HepG2 (cell line): ENCODE measurements at places on chromosomes 3 and 15. TPM values are rescaled to one million over a fixed set of nuclear protein-coding genes. Genes with fewer than 3 reads are reported as not detected.

- no peaks in the 10 kb centered on the region for H3K36me3 ChIP-seq
- H3K4me3 ChIP-seq, result no peak within 1 kb of the TSS
- H3K4me1 ChIP-seq, result no peaks in the 10 kb centered on the region
- H3K27me3 ChIP-seq, result no peaks in the 10 kb centered on the region; the same call in 1 of the 2 replicates
- H3K27ac ChIP-seq, result no peak within 1 kb of the TSS
Measured at GRCh38 chr3:116445311-116445841, at the start of gene LSAMP. Gene LSAMP, minus strand, starts transcription at chr3:116445487.

GRCh38 chr15:66948294-66948693, 117.1 kb upstream of the SMAD3 start:
- H3K4me3 ChIP-seq, result no peak overlapping the region
- peaks cover 15% of the 10 kb centered on the region; the same call in 2 of the 3 replicates for H3K27me3 ChIP-seq
- H3K27ac ChIP-seq, result no peak overlapping the region
- H3K4me1 ChIP-seq, result peaks cover 44% of the 10 kb centered on the region
- no peak for DNase-seq

DNA sequence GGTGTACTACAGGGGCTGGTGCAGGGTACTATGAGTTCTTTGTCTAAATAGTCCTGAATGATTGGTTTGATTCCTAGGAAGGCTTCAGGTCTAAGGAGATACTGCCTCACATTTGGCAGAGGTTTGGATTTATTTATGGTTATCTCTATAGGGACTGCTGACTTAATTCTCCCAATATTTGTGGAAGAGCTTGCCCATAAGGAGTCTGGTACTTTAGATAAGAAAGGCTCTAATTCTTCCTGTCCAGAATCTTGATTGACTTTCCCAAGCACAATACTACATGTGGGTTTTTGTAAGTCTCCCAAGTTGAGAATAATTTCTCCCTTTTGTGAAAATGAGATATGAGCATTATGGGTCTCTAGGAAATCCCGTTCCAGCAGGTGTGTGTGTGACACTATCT, 36.7 kb upstream of the AP4E1 start:
- no peaks in the 10 kb centered on the region for H3K36me3 ChIP-seq
- H3K4me3 ChIP-seq, result no peak overlapping the region
- peaks cover 16% of the 10 kb centered on the region; the same call in 1 of the 2 replicates for H3K4me1 ChIP-seq

DNA sequence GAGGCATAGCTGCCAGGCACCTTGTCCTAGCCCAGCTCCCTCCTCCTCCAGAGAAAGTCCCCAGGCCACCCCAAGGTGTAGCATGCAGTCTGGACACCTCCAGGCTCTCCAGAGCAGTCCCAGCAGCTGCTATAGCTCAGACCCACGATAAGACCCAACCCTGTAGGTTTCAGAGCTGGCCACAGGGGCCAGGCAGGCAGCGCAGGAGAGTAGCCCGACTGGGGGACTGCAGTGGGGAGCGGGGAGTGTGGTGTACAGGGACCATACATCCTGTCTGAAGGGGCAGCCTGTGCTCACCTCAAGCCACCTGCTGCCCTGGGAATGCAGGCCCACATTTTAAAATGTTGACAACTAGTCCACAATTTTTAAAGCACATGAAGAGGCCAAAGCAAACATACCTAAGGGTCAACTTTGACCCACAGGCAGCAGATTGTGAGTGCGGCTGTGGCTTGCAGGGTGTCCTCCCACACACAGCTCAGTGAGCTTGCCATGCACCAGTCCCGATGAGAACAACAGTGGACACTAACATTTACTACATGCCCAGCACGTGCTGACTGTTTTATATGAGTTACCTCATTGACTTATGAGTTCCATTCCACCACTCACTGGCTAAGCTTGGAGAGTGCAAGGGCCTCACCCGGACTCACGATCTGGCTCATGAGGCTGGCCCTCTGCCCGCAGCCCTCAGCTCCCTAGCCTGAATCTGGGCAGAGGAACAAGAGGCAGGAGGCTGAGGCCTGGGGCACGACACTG, 81.4 kb downstream of the DNAJB8 start:
- no peak overlapping the region; the same call in 1 of the 2 replicates for H3K4me3 ChIP-seq
- DNase-seq, result peak; percentile 75
- H3K36me3 ChIP-seq, result no peaks in the 10 kb centered on the region
- peaks cover 52% of the 10 kb centered on the region for H3K4me1 ChIP-seq
- H3K27ac ChIP-seq, result peak overlapping the region; percentile 35

GRCh38 chr15:98433346-98433745, 215.0 kb upstream of the IGF1R start:
- H3K27me3 ChIP-seq, result no peaks in the 10 kb centered on the region
- no peak overlapping the region for H3K27ac ChIP-seq
- no peaks in the 10 kb centered on the region for H3K4me1 ChIP-seq
- H3K4me3 ChIP-seq, result no peak overlapping the region
- DNase-seq, result no peak
- H3K36me3 ChIP-seq, result no peaks in the 10 kb centered on the region

GRCh38 chr3:115476472-115476871, 146.8 kb upstream of the GAP43 start:
- H3K4me1 ChIP-seq, result no peaks in the 10 kb centered on the region
- no peak overlapping the region for H3K27ac ChIP-seq
- no peaks in the 10 kb centered on the region for H3K36me3 ChIP-seq
- no peak overlapping the region for H3K4me3 ChIP-seq
- no peak for DNase-seq

- no peaks in the 10 kb centered on the region for H3K36me3 ChIP-seq
- 0 out of 2 replicates have a peak, but pooled peaks cover 2% of the 10 kb centered on the region for H3K27me3 ChIP-seq
- DNase-seq, result no peak
- H3K27ac ChIP-seq, result no peak overlapping the region
Measured at GRCh38 chr3:161413127-161413854, 42.0 kb upstream of the SPTSSB start.

DNA sequence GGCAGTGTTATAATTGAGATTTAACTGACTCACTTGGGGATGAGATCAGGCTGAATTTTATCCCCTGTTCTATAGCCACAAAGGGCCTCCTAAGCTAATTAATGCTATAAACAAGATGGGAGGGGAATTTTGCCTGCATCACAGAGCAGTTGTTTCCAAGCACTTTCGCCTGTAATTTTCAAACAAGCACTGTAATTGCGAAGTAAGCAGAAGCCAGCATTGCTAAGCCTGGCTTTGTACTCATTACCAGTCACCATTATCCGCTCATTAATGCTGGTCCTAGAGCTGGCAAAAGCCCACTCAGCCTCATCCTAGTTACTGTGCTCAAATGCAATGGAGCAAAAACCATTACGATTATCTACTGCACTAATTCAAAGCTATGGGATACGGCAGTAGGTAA, 356.6 kb upstream of the UBE2E2 start:
- DNase-seq, result no peak
- H3K27me3 ChIP-seq, result no peaks in the 10 kb centered on the region
- H3K36me3 ChIP-seq, result no peaks in the 10 kb centered on the region
- H3K27ac ChIP-seq, result no peak overlapping the region

GRCh38 chr15:70855764-70856163, 1.8 kb upstream of the LARP6 start:
- no peaks in the 10 kb centered on the region for H3K36me3 ChIP-seq
- H3K27ac ChIP-seq, result no peak overlapping the region
- no peaks in the 10 kb centered on the region; the same call in 1 of the 2 replicates for H3K27me3 ChIP-seq
- peaks cover 30% of the 10 kb centered on the region for H3K4me1 ChIP-seq
- no peak for DNase-seq

DNA sequence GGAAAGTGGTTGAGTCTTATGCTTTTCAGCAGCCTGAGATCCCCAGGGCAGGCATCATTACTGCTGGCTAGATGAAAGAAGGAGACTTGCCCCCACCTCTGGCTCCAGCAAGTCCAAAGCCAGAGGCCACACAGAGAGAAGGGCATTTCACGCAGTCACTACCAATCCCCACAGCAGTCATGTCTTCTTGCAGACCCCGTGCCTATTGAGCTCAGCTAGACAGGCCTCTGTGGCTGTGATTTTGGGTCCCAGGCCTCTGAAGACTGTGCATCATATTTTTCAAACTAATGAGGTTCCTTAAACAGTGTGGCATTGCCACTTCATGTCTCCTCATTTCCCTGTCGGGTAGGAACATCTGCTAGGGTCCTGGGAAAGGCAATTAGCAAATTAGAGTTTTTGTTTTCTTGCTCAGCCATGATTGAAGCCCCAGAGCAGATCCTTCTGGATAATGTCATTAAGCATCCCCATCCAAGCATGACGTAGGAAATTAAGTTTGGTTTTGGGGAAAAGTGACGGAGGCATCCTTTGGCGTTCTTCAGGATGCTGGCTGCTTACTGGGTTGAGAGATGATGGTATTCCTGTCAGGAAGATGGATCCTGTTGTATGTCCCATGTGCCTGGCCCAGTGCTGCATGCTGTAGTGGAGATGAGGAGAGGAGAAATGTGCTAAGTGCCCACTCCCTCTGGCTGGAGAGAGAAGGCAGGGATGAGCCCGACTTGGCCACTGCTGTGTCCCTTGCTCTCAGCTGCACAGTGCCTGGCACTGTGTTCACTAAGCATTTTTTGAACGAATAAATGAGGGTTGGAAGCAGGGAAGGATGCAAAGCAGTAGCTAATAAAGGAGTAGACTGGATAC, 7.0 kb downstream of the SPSB4 start:
- H3K27ac ChIP-seq, result no peak overlapping the region
- peaks cover 34% of the 10 kb centered on the region; the same call in 2 of the 3 replicates for H3K27me3 ChIP-seq
- no peaks in the 10 kb centered on the region for H3K36me3 ChIP-seq
- no peaks in the 10 kb centered on the region for H3K4me1 ChIP-seq
- no peak overlapping the region for H3K4me3 ChIP-seq

GRCh38 chr3:172840913-172841312, 90.4 kb downstream of the ECT2 start:
- H3K4me1 ChIP-seq, result no peaks in the 10 kb centered on the region
- H3K27ac ChIP-seq, result no peak overlapping the region
- H3K4me3 ChIP-seq, result no peak overlapping the region
- DNase-seq, result no peak
- no peaks in the 10 kb centered on the region for H3K27me3 ChIP-seq

DNA sequence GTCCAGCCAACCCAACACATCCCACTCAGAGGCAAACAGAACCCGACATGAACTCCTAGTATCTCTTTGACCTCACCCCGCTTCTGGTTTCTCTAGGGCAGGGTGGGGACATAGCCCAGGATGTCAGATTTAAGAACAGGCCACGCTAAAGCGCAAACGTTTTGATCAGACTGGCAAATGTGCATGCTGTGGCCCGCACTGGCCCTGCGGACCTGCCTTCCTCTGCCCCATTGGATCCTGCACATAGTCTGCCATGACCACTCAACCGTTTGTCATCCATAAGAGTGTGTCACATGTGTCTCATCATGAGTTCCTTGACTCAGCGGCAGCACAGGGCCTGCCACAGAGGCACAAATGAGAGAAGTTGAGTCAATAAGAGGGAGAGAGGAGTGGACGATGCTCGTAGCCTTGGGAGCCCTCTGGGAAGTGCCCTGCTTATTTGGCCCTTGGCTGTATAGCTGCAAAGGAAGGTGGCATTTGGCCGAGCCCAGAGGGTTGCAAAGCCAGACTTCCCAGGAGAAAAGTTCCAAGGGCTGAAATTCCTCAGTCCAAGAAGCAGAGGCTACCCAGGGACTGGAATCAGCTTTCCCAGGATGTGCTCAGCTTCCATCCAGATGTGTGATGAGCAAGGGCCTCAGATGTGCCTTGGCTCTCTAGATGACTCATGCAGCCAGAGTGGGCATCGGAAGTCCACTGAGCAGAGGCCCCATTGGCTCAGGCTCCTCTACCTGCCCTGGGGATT, 55.5 kb upstream of the SLCO2A1 start:
- H3K36me3 ChIP-seq, result no peaks in the 10 kb centered on the region
- no peak overlapping the region for H3K27ac ChIP-seq
- H3K4me1 ChIP-seq, result peaks cover 9% of the 10 kb centered on the region
- no peak overlapping the region for H3K4me3 ChIP-seq
- no peak for DNase-seq

GRCh38 chr3:55487381-55488241, 505 bp upstream of the WNT5A start:
- DNase-seq, result no peak
- H3K4me1 ChIP-seq, result peaks cover 5% of the 10 kb centered on the region; the same call in 1 of the 2 replicates
- no peaks in the 10 kb centered on the region for H3K36me3 ChIP-seq
- H3K27ac ChIP-seq, result no peak overlapping the region

- H3K27ac ChIP-seq, result no peak overlapping the region
- no peaks in the 10 kb centered on the region for H3K27me3 ChIP-seq
- no peak overlapping the region for H3K4me3 ChIP-seq
- no peaks in the 10 kb centered on the region for H3K4me1 ChIP-seq
Measured at GRCh38 chr3:131067983-131068382, 41.3 kb downstream of the NEK11 start.

GRCh38 chr15:80615783-80616391, 79.2 kb upstream of the ABHD17C start:
- H3K27me3 ChIP-seq, result peaks cover 4% of the 10 kb centered on the region; the same call in 2 of the 3 replicates
- peaks cover 18% of the 10 kb centered on the region for H3K4me1 ChIP-seq
- peak overlapping the region; percentile 25 for H3K27ac ChIP-seq
- H3K36me3 ChIP-seq, result no peaks in the 10 kb centered on the region

DNA sequence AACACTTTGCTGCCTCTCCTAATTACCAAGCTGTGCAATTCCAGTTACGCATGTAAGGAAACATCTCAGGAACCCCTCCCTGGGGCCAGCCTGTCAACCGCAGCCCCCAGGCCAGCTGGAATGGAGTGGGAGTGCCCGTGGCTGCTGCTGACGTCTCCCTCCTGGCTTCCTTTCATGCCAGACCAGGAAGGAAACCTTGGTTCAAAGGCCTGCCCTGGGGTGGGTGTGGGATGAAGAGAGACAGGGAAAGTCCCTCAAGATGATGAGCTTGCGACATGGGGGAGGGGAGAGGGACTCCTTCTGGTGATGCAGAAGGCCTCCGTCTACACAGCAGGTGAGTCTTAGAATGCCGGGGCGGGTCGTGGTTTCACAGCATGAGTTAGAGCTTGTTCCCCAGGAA, 11.4 kb upstream of the CYP11A1 start:
- H3K27me3 ChIP-seq, result no peaks in the 10 kb centered on the region; the same call in 1 of the 2 replicates
- no peaks in the 10 kb centered on the region for H3K36me3 ChIP-seq
- H3K4me3 ChIP-seq, result no peak overlapping the region
- H3K27ac ChIP-seq, result no peak overlapping the region
- no peak for DNase-seq

DNA sequence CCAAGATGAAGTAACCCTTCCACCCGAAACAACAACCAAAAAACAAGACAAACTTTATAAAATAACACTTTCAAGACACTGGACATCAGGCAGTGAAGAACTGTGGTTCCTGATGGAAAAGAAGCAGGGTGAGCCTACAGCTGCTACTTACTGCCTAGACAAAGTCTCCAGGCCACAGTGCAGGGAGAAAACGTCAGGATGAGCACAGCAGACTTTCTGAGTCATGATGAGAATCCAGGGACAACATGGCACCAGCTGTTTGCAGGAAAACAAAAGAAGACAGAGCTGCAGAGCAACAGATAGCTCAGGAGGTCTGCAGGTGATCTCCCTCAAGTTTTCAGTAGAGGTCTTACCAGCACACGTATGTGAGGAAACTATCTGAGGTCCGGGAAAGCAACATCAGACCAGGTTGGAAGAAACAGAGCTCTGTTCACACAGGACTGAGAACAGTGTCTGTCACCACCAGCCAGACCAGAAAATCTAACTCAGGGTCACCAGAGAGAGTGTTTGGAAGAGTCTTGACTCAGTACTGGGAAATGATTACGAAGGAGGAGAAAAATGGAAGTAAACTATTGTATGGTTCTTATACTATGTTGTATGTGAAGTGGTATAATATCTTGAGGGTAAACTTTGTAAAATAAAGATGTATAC, 108.9 kb downstream of the ANO10 start:
- H3K36me3 ChIP-seq, result no peaks in the 10 kb centered on the region; the same call in 1 of the 2 replicates
- H3K27me3 ChIP-seq, result no peaks in the 10 kb centered on the region
- H3K27ac ChIP-seq, result no peak overlapping the region
- H3K4me1 ChIP-seq, result peaks cover 26% of the 10 kb centered on the region
- DNase-seq, result no peak

The PRSS50 gene
- not detected in 2 replicates for total RNA-seq

The ANKDD1A gene
- 0.11 TPM in 2 replicates for total RNA-seq

The ZIC4 gene
- total RNA-seq, result not detected in 2 replicates

The TBC1D2B gene
- 7.9 and 10.1 TPM in 2 replicates for total RNA-seq

The RAB7A gene
- total RNA-seq, result 26.5 and 49.0 TPM in 2 replicates

The MRPL3 gene
- total RNA-seq, result 172 and 263 TPM in 2 replicates

The NPAP1 gene
- total RNA-seq, result not detected in 2 replicates

The FAH gene
- total RNA-seq, result 75.0 and 94.1 TPM in 2 replicates

The STRA6 gene
- 0.81 and 2.1 TPM in 2 replicates for total RNA-seq

The GOLGA8O gene
- not detected in 2 replicates for total RNA-seq
